ENCODE measurements at places on chromosomes 11 and 22.

DNA sequence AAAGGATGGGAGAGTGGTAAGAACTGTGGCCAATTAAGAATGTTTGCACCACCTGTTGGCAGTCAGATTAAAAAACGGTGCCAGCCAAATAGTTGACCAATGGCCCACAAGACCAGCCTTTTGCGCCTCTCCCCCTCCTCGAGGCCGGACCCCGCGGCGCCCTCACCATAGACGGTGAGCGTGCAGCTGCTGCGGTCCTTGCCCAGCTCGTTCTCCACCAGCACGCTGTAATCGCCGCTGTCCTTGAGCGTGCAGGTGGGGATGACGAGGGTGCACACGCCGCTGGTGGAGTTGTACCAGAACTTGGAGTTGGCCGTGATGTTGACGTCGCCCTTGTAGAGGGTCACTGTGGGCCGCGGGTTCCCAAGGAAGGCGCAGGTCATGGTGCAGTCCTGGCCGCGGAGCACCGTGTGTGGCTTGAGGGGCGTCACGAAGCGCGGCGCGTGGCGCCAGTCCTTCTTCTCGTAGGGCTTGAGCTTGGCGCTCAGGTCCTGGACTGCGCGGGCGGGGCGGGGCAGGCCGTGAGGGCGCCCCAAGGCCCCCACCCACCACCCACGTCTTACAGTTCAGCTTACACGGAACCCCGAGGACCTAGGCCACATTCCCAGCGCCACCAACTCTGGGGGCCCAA, 7.2 kb downstream of the TMEM86A start:
- no peak for DNase-seq

- no peak for DNase-seq
These were observed 179.6 kb upstream of the PDGFD start for GRCh38 chr11:104343578-104343977.

DNA sequence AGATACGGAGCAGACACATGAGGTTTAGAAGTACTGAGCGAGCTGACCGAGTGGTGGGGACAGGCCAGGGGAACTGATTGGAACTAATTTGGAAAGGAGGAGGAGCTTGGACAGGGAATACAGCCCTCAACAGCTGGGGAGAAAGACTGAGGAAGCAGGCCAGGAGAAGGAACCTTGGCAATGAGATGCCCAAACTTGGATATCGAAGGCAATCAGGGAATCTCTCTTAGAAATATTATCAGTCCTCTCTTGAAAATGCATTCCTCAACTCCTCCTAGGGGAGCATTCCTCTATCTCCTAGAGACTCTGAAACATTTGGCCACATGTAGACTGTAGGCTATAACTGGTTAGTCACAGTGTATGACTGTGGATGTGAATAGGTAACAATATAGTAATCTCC, 284.6 kb downstream of the GUCY1A2 start:
- DNase-seq, result no peak

- DNase-seq, result no peak
These were observed 15.7 kb downstream of the MRGPRF start for GRCh38 chr11:68997124-68997994.

DNA sequence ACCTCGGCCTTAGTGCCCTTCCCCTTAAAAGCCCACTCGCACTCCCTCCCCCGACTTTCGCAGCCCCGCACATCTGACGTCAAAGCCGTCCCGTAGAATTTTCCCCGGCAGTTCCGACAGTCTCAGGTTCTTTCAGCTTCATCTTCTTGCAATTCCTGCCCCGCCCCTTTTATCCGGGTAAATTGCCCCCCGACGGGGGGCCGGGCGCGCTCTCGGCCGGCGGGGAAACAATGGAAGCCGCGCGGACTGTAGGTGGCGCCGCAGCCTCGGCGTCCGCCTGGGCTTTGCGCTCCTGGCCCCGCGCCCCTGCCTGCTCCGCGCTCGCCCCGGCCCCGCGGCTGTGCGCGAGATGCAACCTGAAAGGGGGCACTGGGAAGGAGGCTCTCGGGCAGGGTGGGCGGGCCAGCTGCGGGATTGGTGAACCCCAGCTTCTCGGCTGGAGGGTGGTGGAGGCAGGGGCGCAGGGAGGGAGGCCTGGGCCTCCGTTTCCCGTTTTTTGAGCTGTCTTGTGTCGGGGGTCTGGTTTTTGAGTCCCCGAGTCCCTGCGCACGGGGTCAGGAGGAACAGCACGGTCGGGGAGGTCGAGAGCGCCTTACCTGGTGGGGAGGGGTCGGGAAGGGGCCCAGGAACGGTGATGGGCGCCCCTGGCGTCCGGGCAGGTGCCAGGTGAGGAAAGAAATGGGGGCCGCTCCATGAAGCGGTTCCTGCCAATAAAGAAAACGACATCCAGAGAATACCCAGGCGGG, 859 bp upstream of the FGF19 start:
- DNase-seq, result no peak

DNA sequence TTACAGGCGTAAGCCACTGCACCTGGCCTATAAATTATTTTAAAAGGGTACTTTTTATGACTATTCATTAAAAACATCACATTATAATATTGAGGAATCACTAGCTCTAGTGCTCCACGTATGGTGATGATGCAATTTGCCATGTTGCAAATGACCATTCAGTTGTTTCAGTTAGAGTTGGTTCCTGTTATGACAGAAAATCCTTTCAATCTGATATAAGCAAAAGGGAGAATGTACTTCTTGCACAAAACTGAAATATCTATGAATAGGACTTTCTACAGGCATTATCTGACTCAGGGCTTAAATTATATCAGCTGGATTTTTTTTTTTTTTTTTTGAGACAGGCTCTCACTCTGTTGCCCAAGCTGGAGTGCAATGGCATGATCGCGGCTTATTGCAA, 45.6 kb upstream of the RRM1 start:
- DNase-seq, result no peak

DNA sequence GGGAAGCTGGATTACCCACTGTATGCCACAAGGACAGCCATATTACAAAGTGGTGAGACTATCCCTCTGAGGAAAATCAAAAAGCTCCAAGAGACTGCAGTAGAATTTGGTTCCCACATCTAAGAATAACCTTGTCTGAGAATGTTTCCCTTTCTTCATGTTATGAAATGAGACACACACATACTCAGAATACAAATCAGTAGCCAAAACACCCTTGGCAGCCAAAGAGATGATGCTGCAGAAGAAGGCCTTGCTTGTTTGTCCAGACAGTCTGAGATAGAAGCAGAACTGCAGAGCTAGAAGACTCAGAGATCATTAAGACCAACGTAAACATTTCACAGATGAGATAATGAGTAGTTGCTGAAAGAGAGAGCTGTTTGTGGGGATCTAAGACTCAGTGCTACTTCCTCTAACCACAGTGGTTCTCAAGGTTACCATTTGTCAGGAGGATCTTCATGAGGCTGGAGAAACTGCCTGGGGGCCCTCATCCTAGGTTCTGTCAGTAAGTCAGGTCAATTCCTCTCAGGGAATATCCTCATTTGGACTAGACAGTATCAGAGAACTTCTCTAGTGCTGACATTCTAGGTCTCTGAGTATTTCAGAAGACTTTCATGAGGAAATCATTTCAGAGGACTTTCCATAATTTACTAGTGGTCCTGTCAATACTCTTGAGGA, 38.9 kb downstream of the RELT start:
- DNase-seq, result no peak

DNA sequence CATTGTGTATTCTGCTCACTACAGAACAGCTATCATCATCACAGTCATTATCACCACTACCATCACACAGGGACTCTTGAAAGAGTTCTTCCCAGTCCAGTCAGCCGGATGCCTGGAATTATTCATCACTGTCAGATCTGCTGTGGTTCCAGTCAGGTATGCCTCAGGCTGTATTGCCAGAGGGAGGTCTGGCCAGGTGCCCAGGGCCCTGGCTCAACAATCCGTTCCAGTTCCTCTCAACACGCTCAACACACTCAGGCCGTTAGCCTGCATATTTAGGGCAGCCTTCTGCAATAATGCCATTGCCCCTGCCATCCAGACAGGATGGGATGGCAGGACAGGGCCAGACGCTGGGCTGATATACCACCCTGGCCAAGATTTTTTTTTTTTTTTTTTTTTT, 28.6 kb upstream of the RASL10A start:
- DNase-seq, result no peak

DNA sequence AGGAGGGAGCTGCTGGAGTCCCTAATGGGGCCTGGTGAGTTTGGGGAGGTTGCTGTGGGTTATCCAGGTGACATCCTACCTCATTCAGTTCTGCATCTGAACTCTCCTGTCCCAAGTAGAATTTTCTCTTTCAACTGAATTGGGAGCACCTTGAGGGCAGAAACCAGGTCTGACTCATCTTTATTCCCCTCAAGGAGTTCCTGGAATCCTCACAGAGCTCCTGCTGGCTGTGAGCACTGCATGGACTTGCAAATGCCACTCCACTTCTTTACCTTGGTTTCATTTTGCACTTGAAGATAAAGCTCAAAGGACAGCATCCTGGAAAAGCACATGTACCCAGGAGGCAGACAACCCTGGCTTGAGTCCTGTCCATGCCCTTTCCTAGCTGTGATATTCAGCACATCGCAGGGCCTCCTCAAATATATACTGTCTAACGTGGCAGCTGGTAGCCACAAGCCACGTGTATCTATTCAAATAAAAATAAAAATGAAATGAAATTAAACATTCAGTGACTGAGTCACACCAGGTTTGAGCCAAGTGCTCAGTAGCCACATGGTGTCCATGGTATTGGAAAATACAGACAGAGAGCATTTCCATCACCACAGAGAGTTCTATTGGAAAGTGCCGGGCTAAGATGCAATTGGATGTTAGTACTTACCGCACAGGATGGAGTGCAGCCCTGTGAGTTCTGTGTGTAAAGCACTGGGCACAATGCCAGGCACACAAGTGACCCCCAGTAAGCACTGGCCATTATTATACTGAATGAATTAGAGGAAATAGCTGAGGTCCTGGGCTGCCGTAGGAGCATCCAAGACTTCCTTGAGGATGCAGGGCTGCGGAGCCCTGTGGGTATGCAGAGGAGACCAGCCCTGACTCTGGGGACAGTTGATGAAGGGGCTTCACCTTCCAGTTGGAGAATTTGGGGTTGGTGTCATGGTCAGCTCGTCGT, 149.0 kb downstream of the PKNOX2 start:
- DNase-seq, result no peak

DNA sequence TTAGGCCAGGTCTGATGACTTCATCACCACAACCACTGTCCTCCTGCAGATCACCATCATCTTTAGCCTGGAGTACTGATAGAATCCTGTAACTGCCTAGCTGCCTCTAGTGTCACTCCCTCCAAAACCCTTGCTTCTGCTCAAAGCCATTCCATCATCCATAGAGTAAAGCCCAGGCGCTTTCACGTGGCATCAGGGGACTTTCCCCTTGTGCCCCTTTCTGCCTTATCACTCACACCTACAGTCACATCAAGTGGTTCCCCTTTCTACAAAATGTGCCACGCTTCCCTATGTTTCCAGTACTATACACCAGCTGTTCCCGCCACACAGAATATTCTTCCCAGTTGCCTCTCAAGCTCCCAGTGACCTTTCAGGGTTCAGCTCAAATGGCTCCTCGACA, 75.9 kb downstream of the MN1 start:
- DNase-seq, result no peak

GRCh38 chr11:130827451-130828377, 88.6 kb downstream of the SNX19 start:
- DNase-seq, result no peak

GRCh38 chr11:132541794-132542193, 990.5 kb downstream of the OPCML start:
- no peak for DNase-seq

DNA sequence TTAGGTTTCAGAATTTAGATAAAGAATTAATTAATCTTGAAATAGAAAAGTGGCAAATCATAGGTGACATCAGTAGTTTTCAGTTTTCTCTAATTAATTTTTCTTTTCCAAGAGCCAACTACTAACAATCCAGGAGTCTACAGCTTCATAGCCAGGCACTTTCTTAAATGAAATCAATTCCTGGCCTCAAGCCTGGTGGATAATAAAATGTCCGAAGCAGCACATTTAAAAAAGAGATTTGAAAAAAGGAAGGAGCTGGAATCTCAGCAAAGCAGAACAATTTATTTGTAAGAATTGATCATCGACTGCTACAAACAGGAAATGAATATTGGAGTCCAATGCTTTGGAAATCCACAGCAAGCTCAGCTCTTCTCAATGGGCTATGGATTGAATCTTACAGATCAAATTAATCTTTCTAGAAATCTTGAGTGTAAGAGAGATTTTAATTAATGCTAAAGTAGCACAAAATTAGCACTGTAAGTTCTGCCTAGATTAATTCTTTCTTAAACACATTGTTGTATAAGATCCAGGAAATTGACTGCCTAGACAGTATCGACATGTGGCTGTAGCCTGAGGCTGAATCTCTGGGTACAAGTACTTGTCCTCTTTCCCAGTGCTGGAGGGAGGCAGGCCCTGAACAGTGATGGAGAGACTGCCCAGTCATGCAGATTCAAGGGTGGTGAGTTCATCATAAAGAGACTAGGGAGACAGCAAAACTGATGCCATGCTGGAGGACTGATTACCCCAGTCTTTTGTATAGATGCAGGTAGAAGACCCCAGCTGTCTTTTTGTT, 167.8 kb upstream of the POU2AF2 start:
- DNase-seq, result no peak

- DNase-seq, result no peak
These were observed 5.1 kb upstream of the KLHL35 start for GRCh38 chr11:75437966-75438659.

DNA sequence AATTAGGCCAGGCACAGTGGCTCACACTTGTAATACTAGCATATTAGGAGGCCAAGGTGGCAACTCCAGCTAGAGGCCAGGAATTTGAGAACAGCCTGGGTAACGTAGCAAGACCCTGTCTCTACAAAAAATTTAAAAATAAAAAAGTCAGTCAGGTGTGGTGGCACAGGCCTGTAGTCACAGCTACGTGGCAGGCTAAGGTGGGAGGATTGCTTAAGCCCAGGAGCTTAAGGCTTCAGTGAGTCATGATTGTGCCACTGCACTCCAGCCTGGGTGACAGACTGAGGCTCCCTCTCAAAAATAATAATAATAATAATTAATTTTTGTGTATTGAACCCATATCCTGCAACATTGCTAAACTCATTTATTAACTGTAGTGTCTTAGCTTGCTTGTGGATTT, 15.3 kb upstream of the TRIM29 start:
- DNase-seq, result no peak

DNA sequence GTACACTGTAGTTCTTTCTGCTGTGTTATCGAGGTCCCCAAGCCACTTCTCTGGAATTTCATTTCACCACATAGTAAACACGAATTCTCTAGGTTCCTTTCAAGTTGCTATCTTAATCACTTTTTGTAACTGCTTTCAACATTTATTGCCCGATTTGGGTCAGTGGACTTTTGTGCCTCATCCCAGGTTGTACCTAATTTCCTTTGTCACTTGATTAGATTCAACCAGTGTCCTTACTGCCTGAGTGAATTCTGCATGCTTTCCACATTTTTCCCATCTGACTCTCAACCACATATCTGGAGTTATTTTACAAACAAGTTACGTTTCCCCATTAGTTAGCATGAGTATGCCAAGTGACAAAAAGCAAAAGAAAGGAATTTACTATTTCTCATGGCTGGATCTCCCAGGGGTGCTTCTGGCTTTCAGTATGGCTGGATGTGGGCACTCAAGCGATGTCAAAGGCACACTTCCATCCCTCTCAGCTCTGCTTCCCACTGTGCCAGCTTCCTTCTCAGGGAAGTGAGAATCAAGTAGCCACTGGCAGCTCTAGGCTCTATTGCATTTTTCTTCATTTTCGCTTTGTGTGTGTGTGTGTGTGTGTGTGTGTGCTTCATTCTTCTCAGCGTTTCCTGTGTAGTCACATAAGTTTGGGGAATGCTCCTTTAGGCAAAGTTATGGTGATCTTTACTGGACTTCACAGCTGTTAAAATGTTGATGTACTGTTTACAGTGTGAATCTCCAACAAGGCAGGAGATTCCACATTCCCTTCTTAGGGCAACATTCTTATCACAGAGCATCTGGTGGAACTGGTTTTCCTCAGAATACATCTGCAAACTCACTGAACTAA, 128.9 kb downstream of the DBX1 start:
- no peak for DNase-seq
